ENCODE measurements at places on chromosomes 11 and 22. TPM values are rescaled to one million over a fixed set of nuclear protein-coding genes. Genes with fewer than 3 reads are reported as not detected.

CSNK2A3 gene
- total RNA-seq = 0.86 TPM

SAA2 gene
- 22.0 TPM for total RNA-seq

MMP13 gene
- not detected for total RNA-seq

KRTAP5-1 gene
- total RNA-seq = not detected

ANGPTL5 gene
- not detected for total RNA-seq

- DNase-seq = peak; percentile 80
Observed at GRCh38 chr22:35380537-35381423, at the start of gene HMOX1. TSS of gene HMOX1 (plus strand) at chr22:35381096. CDS start at chr22:35381174, 78 bp downstream.

IL18 gene
- total RNA-seq = 121 TPM

DNA sequence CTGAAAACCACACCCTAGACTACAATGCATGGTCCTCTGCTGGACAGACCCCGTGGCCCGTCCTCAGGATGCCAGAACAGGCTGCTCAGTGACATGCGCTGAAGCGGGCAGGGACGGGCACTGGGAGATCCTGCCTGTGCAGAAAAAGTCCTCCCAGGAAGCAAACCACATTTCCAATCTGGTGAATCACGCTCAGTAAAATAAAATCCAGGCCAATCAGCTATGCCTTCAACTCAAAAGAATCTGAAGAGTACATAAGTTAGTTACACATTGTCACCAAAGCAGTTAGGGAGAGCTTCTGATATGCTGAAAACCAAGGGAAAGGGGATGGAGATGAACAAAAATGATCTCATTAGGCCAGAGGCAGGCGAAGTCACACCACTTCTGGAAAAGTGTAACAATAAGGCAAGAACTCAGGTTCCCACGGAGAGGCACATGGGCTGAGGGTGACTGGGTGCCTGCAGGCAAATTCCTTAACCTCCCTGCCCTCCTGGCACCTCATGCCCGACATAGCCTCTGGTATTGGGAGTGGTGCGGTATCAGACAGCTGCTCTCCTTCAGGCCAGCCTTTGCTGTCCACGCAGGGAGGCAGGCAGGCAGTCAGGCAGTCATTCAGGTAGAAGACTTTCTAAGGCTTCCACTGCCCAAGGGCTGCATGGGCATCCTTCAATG lies 66.4 kb downstream of the APOL5 start:
- no peak for DNase-seq

SLC25A18 gene
- 0.28 TPM for total RNA-seq

GRCh38 chr11:63670433-63671321 lies 499 bp downstream of the ATL3 start:
- peak; percentile 75 for DNase-seq

GRCh38 chr11:1130276-1131032 lies 27.3 kb upstream of the MUC5AC start:
- no peak for DNase-seq

DNA sequence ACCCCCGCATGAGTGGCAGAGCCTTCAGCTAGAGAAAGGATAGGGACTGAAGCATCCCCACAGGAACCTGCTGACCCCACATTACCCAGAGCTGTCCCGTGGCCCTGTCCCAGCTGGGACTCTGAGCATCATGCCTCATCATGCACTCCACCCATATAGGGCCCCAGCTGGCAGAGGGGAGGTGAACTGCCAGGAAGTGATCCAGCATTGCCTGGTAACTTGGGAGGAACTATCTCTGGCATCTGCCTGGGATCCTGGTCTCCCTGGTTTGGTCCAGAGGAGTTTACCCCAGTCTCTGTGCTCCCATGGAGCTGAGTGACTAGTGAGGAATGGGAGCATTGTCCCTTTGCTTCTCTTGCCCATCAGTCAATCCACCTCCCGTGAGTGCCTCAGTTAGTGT lies 228.8 kb downstream of the GRIK4 start:
- DNase-seq = no peak

DNA sequence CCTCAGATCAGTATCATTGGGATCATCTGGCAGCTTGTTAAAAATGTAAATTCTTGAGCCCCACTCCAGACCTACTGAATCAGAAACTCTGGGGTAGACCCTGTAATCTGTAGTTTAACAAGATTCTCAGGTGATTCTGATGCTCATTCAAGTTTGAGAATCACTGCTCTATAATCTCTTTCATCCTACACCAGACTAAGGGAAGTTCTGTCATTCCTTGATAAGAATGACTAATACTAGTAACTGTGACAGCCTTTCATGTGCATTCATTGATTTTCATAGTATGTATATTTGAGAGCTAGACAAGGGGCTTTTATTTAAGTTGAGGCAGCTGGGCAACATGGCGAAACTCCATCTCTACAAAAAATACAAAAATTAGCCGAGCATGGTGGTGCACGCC lies 30.0 kb downstream of the NAT10 start:
- no peak for DNase-seq

OVCH2 gene
- total RNA-seq = not detected

- DNase-seq = no peak
Observed at GRCh38 chr11:131979364-131979763, 608.9 kb downstream of the NTM start.

- no peak for DNase-seq
Observed at GRCh38 chr11:5362017-5362625, 10.8 kb downstream of the OR51B6 start.

GRCh38 chr11:85464283-85464682 lies 162.9 kb downstream of the DLG2 start:
- no peak for DNase-seq

DNA sequence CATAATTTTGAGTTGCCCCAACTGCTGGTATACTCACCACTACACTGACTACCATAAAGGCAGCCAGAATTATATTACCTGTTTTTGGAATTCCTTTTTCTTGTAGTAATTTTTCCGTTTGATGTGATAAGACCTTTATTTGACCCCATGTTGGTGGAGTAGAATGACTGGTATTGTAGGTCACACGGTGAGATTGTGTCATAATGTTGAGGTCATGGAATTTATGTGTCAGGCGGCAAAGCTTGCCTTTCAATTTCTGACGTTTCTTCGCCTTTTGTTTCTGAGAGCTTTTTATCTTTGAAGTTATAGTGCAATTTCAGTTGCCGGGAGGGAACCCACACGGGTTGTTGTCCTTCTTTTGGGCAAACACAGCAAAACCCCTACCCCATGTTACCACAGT lies 13.0 kb downstream of the OR52K1 start:
- peak; percentile 19 for DNase-seq

MRGPRF gene
- 0.15 TPM for total RNA-seq

OR52N4 gene
- total RNA-seq = not detected

GRCh38 chr11:76669901-76670484 lies 554 bp downstream of the LRRC32 start:
- DNase-seq = no peak

GRCh38 chr11:117535201-117535849 lies 207.7 kb downstream of the CEP164 start:
- peak; percentile 7 for DNase-seq

GRCh38 chr11:76708972-76709660 lies 38.6 kb upstream of the LRRC32 start:
- DNase-seq = no peak

DNA sequence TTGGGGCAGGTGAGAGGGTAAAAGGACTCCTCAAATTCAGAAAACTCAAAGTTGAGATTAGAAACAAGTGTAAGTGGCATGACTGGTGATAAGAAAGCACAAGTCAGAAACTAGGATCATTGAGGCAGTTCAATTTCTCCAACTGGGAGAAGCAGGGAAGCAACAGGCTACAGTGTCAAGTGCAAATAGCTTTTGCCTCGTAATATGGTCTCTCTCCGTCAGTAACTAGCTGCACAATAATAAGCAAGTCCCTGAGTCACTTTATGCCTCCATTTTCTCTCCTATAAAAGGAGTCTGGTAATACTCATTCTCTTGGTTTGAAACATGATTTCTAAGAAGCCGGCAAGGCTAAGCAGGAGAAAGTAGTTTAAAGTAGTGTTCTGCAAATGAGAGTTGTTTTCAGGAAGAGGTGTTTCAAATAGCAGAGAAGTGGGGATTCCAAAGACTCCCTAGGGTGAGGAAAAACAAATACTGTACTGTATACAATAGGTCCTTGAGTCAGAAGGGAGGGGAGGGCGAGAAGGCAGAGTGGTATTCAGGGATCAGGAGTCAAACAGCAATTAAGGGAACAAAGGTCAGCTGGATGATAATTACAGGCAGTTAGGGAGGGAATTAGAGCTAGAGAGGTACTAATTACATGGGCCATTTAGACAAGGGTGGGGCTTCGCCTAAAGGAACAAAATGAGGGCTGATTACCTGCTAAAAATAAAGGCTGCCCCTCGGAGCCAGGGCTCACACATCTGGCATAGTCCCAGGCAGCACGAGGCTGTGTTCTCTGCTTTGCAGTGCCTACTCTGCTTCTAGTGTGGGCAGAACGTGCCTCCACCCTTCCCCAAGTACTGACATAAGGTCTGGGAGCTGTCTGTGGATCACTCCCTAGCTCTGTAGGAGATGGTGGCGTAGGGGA lies 96.0 kb upstream of the BDNF start:
- DNase-seq = peak; percentile 6

- no peak for DNase-seq
Observed at GRCh38 chr11:79087238-79087960, 353.4 kb downstream of the TENM4 start.

DNA sequence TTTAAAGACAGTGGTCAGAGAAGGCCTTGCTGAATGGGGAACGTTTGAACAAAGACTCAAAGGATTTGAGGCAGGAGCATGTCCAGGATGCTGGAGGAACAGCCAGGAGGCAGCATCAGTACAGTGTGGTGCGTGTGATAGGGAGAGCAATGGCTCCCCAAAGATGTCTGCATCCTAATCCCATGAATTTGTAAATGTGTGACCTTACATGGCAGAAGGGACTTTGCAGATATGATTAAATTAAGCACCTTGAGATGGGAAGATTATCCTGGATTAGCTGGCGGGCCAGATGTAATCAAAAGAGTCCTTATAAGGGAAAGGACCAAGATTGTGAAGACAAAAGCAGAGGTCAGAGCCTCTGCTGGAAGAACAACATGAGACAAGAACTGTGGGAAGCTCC lies 24.6 kb upstream of the FAT3 start:
- no peak for DNase-seq

GRCh38 chr11:27907091-27907490 lies 200.9 kb downstream of the KIF18A start:
- DNase-seq = no peak

PANX3 gene
- not detected for total RNA-seq

DNA sequence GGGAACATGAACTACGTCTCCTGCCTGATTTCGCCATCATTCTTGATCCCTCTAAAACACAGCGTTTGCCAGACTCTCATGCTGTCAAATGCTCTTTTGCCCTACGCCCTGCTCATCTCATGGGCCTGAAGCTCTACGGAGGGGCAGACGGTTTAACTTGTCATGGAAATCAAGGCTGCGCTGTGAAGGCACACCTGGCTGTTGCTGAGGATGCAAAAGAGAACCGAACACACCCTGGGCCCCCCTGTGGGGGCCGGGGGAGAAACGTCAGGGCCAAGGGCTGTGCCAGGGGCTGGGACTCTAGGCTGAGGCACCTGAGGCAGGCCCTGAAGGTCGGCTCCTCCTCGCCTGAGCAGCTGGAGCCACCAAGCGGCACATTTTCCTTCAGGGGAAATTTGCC lies 957.2 kb downstream of the BRD1 start:
- no peak for DNase-seq

CERK gene
- total RNA-seq = 20.3 TPM

MMP3 gene
- not detected for total RNA-seq

DNA sequence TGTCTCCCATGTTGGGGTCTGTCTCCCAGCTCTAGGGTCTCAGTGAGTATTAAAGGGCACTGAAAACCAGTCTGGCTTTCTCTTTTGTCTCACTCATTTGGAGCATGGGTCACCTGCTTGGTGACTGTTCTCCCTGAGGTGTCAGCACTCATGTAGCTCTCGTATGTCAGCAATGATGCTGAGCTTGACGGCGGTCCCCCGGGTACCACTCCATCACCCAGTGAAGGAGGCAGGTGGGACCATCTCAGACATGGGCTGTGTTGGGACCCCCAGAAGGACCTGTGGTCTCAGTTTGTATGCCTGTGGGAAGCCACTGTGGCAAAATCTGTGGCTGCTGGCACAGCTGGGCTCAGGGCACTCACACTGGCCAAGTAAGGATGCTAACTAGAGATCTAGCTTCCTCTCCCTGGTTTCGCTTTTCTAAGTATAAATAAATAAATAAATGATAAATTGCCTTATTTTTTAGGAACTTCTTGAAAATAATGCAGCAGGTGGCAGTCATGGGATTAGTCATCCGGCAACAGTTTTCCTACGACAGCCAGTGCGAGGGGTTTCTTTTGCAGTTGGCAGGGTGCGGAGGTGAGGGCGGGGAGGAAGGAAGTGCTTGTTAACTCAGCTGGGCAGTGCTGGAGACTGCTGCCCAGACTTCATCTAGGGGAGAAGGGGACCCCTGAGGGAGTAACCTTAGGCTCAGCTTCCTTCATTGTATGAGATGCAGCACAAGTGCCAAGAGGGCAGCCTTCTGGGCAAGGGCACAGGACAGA lies 48.8 kb downstream of the OSBP2 start:
- DNase-seq = no peak

APOA5 gene
- total RNA-seq = not detected

DNA sequence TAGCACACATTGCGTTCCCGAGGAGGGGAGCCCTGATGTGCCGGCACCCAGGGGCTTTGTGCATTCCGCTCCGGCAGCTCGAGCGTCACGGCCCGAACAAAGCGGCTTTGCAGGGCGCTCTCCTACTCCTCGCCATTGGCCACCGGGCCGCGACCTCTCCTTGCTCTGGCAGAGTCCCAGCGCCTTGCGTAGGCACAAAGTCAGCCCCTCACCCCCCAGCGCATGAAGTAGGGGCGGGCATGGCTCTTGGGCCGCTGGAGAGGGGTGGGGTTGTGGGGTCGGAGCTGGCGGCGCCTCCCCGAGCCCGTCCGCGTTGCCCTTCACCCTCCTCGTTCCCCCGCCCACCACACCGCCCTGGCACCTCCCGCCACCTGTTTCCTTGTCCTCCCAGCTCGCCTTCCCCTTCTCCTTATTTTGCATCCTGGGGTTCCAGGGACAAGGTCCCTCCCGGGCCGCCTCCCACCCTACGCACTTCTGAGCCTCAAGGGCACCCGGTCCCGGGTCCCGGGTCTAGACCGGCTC lies 753 bp upstream of the PPARA start:
- DNase-seq = peak; percentile 57

GRCh38 chr11:78432956-78433355 lies 15.3 kb upstream of the GAB2 start:
- DNase-seq = no peak

GRCh38 chr11:62882431-62882749 lies 1.7 kb downstream of the SLC3A2 start:
- no peak for DNase-seq

BBOX1 gene
- total RNA-seq = not detected

- no peak for DNase-seq
Observed at GRCh38 chr11:9903579-9903978, 239.7 kb downstream of the SWAP70 start.

DNA sequence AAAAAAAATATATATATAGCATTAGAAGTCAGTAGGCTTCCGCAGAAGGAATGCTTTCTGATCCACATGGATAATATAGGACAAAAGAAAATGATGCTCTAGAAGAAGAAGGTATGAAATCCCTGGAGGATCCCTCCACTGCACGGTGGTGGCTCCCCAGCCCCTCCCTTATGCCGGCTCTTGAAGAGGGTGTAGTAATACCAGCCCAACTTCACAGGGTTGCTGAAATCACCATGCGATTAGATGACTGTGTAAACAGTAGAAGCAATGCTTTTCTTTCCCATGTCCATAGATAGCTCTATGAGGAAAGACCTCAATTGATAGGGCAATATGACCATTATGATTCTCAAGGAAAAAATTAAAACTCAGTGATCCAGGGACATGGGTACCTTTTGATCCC lies 3.2 kb upstream of the ETS1 start:
- no peak for DNase-seq
